H9 (cell line): ENCODE measurements at places on chromosomes 16 and 17.

- DNase-seq, result peak; percentile 86
Observed at GRCh38 chr16:56317998-56318826, 107.1 kb downstream of the AMFR start.

GRCh38 chr17:57461082-57461481, 204.8 kb downstream of the MSI2 start:
- no peak for DNase-seq

DNA sequence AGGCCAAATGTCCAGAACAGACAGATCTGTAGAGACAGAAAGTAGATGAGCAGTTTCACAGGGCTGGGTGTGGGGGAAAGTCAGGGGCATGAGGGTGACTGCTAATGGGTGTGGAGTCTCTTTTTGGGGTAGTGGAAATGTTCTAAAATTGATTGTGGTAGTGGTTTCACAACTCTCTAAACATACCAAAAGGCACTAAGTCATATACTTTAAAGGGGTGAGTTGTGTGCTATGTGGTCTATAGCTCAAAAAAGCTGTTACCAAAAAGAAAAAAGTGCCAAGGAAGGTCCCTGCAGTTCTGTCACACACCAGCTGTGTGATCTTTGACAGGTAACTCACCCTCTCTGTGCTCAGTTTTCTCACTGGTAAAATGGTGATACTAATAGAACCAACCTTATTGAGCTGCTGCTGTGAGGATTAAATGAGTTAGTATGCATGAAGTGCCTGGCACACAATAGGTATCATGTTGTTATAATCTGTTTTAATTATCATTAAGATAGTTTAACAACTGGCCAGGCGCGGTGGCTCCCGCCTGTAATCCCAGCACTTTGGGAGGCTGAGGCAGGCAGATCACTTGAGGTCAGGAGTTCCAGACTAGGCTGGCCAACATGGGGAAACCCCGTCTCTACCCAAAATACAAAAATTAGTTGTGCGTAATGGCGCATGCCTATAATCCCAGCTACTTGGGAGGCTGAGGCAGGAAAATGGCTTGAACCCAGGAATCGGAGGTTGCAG, 10.3 kb downstream of the ITGAX start:
- DNase-seq, result no peak

- DNase-seq, result no peak
Observed at GRCh38 chr17:71039391-71039790, 870.1 kb downstream of the KCNJ2 start.
